ENCODE measurements at places on chromosomes 4 and X.

DNA sequence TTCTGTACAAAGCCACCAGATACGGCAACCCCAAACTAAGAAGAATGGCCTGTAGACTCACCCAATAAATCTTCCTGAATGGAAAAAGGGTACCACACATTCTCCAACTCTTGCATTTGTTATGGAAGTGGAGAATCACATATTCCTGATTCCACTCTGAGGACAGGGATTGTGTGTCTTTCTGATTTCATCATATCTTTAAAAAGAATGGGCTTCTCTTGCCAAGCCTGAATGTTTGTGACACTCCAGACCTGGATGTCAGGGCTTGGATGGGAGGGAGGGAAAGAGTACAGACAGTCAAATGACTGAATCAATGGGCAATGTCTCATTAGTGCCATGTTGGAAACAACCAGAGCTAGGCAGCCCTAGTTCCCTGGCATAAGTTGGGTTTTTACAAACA, 77.4 kb downstream of the PLAC1 start:
- DNase-seq = no peak

- DNase-seq = no peak
These were observed 195.5 kb upstream of the VEGFC start for GRCh38 chr4:176988226-176988625.

DNA sequence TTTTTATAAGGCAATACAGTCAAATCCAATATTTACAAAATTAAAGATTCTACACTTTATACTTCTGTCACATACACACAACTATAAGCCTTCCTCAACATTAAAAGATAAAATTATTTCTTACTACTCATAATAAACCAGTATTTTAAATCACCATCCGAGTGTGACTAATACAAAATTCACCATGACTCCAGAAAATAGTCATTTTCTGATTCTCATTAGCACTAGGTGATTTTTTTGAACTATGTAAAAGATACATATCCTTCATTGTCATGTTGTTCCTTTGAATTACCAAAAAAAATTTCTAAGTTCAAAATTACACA, 646 bp upstream of the SLC7A11 start:
- DNase-seq = no peak

- peak; percentile 59 for DNase-seq
These were observed 848 bp upstream of the KCND1 start for GRCh38 chrX:48972220-48973164.

DNA sequence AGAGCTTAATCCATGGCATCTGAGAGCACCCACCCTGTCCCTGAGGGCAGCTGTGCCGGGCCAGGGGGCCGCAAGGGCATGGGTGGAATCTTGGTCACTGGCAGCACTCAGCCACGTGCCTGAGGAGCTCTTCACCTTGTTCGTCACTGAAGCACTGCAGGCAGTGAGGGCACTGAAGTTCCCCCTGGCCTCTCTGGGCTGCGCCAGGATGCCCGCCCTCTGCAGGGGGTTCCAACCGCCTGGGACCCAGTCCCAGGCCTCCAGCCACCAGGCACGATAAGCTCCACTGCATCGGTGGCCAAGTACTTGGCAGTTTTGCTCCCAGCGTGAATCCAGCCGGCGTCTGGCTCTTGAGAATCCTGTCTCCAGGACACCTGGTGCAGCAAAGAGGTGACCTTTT, 96.4 kb upstream of the MED14 start:
- no peak for DNase-seq

DNA sequence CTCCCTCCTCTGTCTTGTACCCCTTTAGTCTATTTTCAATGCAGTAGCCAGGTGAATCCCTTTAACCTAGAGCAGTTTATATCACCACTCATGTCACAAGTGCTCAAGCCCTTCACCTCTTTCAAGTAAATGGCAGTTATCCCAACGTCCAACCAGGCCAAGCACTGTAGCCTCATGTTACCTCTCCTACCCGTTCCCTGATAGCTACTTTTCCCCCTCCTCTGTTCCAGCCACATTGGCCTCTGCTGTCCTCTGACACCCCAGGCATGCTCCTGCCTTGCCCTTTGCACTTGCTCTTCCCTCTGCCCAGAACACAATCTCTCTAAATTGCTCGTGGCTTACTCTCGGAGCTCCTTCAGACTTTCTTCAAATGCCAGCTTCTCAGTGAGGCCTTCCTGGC, 15.2 kb downstream of the GUCY1B1 start:
- no peak for DNase-seq

- DNase-seq = no peak
These were observed 18.7 kb downstream of the NAT8L start for GRCh38 chr4:2077537-2078460.

DNA sequence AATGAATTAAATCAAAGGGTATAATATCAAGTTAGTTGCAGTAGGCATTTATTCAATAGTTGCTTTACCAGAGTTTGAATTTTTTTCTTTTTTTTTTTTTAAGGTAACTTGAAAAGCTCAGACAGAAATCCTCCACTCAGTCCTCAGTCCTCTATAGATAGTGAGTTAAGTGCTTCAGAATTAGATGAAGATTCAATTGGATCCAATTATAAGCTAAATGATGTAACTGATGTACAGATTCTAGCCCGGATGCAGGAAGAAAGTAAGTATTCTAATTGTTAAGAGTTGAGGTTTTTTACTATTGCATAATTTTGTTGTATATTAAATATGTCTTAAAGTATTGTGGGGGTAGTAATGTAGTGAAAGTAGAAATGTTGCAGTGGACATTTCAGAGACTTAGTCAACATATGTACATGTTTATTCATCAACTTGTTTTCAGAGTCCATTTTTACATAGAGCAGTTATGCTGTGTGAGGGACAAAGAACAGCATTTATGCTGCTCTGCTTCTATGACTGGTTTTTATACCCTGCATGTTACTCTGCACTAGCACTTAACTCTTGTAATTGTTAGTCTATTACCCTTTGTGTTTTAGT, 38.4 kb downstream of the SLAIN2 start:
- no peak for DNase-seq
